HFFc6 (cell line): ENCODE measurements at places on chromosomes 3 and 15. TPM values are rescaled to one million over a fixed set of nuclear protein-coding genes. Genes with fewer than 3 reads are reported as not detected.

DNA sequence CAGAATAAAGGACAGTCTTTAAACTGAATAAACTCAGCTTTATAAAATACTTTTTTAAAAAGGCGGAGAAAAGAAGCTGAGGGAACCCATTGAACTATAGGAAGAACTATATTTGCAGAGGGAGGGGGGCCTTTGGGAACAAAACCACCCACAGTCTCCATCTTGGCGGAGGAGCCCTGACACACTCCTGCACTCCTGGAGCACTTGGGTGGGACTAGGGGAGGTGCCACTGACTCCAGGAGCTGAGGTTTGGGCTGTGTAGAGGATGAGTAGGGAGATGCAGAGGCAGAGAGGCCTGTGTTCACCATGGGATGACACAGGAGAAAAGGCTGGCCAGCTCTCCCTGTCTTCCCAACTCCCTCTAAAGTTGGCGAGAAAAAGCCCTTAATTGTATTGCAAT is 35.8 kb downstream of the IFT122 start:
- no peak overlapping the region for H3K27ac ChIP-seq
- H3K36me3 ChIP-seq: peaks cover 8% of the 10 kb centered on the region; the same call in 1 of the 2 replicates
- no peak overlapping the region for H3K4me3 ChIP-seq
- DNase-seq: no peak
- peaks cover 20% of the 10 kb centered on the region for H3K4me1 ChIP-seq
- peaks cover 2% of the 10 kb centered on the region for H3K27me3 ChIP-seq

GRCh38 chr3:117349566-117349965 is 640.0 kb downstream of the TUSC7 start:
- no peak overlapping the region for H3K27ac ChIP-seq
- no peaks in the 10 kb centered on the region; the same call in 1 of the 2 replicates for H3K27me3 ChIP-seq
- no peaks in the 10 kb centered on the region for H3K4me1 ChIP-seq

DNA sequence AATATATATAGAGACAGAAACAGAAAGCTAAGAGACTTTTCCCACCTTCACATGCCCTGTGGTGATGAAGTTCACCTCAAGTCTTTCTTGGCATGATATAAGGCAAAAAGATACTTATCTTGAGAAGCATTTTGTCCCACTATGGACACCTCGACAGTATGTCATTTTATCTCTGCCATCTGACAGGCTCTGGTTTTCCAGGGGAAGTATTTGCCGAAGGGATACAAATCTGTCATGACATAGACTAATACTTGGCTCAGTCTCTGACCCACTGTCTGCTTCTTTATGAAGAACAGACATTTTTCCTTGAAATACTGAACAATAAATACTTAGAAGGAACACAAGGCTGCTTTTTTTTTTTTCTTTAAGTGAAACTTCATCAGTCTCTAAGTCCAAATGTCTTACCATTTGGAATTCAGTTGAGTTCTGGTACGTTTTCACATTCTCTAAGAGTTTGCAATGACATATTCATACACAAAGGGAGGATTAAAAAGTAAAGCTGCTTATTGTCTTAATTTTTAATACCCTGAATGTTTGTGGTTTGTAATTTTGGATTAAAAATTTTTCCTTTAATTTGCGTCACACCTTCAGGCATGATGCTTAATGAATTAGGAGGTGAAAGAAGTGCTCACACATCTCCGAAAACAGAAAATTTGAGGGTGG is 87.8 kb upstream of the LMOD3 start:
- H3K27me3 ChIP-seq: peaks cover 14% of the 10 kb centered on the region
- no peaks in the 10 kb centered on the region for H3K36me3 ChIP-seq
- H3K4me3 ChIP-seq: no peak overlapping the region
- peaks cover 6% of the 10 kb centered on the region; the same call in 1 of the 2 replicates for H3K4me1 ChIP-seq
- no peak for DNase-seq
- no peak overlapping the region for H3K27ac ChIP-seq

SEC22A gene
- total RNA-seq: 16.5 to 17.9 TPM (median 17.2 TPM) in 3 replicates
